GM19239 (cell line): ENCODE measurements at places on chromosomes 1 and 21.

GRCh38 chr21:41630917-41631316 is 123.0 kb upstream of the TMPRSS2 start:
- DNase-seq = no peak

- no peak for DNase-seq
Measured at GRCh38 chr1:203743091-203743571, 21.9 kb upstream of the LAX1 start.

- DNase-seq = peak; percentile 85
Measured at GRCh38 chr1:167066333-167067122, 23.6 kb downstream of the GPA33 start.

GRCh38 chr1:245215071-245215470 is 60.3 kb downstream of the KIF26B start:
- DNase-seq = no peak

GRCh38 chr1:209650454-209650853 is 1.8 kb downstream of the LAMB3 start:
- no peak for DNase-seq

DNA sequence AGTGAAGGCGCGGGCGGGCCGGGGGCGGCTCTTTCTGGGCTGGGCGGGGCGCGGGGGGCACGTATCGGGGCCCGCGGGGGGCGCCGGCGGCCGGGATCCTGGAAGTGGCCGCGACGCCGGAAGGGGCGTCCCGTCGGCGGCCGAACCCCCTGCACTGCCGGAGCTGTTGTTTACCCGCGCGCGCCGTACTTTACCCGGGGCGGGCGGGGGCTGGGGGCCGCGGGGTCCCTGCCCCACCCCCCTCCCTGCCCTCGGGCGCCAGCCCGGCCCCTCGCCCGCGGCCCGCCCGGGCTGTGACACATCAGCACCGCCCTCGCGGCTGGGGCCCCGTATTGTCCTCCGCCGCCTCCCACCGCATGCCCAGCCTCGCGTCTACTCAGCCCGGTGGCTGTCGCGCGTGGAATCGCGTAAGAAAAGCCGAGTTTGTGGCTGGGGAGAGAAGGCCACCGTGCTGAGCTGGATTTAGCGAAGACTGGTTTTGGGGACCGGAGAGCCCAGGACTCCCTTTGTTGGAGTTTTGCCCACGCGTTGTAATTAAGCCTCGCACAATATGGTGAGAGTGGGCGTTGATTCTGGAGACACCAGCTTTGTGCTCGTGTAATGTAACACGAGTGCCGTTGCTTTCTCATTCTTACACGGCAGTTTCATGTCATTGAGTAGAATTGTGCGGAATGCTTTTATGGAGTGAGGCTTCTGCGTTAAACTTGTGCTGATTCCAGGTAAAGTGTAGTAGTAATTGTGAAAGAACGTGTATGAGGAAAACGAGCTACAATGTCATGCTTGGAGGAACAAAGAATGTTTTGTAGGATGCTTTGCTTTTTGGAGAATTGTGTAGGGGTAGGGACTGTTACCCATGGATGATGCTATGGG is 559 bp downstream of the BACH1 start:
- DNase-seq = no peak

- DNase-seq = no peak
Measured at GRCh38 chr21:40402884-40403582, 443.9 kb downstream of the DSCAM start.

GRCh38 chr1:192566657-192567056 is 8.9 kb upstream of the RGS1 start:
- no peak for DNase-seq

GRCh38 chr1:212622906-212623305 is 14.3 kb downstream of the ATF3 start:
- DNase-seq = no peak

DNA sequence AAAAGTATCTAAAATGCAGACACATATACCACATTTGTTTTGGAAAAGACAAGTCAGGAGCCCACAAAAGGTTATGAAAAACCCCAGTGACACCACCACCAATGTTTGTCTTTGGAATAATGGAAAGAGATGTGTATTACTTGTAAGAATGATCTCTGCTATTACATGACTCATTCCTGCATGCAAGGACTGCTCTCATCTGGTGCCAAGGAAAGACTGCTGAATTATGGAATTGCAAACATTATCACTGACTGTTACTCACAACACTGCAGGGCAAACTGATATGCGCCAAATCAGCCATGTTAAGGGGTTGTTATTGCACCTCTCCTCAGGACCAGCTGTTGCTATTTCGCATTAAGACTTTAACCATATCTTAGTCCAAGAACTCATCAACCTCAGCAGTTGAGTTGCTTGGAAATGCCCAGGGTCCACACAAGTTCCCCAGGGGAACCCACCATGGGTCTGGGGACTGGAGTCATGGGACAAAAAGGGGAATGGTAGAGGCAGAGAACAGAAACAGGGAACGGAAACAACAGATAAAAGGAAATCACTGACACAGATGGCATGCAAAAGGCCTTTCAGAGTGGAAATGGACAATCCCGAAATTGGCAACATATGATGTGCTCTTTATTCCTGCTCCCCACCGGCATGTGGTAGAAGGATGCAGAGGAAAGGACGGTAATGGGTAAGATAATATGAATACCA is 34.4 kb downstream of the CAPZB start:
- no peak for DNase-seq
